Left cardiac atrium (tissue), 4 donors: ENCODE measurements at places on chromosomes 6 and 20. TPM values are rescaled to one million over a fixed set of nuclear protein-coding genes. Genes with fewer than 3 reads are reported as not detected.
A peak's percentile ranks its signal among the peaks of the same experiment; 100 is the strongest.

DNA sequence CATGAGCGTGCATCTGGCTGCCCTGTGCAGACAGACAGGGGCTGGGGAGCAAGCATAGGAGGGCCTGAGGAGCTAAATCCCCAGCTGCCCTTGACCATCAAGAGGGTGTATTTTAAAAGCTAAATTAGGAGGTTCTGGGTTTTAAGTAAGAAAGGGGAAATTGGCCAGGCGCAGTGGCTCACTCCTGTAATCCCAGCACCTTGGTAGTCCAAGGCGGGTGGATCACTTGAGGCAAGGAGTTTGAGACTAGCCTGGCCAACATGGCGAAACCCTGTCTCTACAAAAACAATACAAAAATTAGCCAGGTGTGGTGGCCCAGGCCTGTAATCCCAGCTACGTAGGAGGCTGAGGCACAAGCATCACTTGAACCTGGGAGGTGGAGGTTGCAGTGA, 27.8 kb downstream of the SERPINB6 start:
- DNase-seq = no peak

GRCh38 chr20:53664121-53664520, 70.5 kb upstream of the ZNF217 start:
- DNase-seq = no peak

- no peak for DNase-seq
Measured at GRCh38 chr6:150902142-150902776, 36.8 kb downstream of the MTHFD1L start.

DNMT3B gene
- total RNA-seq = 0.65 TPM

GRCh38 chr20:31603822-31604566, 1.1 kb upstream of the ID1 start:
- DNase-seq = peak; percentile 99

DNA sequence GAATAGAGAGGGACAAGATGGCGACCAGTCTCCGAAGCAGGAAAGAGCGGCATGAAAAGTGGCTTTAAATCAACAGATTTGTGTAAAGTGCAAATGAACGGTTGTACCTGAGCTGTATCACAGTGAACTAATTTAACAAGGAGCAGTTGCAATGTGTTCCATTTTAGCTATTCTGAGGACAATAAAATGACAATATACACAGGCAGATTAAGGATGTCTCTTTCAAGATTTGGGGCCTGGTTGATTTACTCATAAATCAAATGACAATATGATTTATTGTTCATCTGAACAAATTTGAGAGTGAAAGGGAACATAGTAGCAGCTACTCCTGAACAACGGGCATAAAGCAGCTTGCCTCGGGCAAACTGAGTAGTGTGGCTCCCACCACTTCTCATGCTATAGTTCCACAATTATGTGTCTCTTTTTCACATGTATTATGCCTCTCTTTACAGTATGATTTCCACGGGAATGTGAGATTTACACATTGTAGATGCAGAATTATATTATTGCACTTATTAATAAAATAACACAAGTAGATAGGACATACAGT, 204.1 kb upstream of the AGPAT4 start:
- no peak for DNase-seq

LRRN4 gene
- total RNA-seq = 3.6 TPM

DYNLT1 gene
- 90.6 TPM for total RNA-seq

WASF1 gene
- total RNA-seq = 3.0 TPM

GRCh38 chr6:125658136-125658535, 91.3 kb upstream of the HEY2 start:
- DNase-seq = no peak

PSORS1C2 gene
- not detected for total RNA-seq
